ENCODE measurements at places on chromosomes 5 and 9.

GRCh38 chr5:170421826-170422225 is 32.7 kb upstream of the KCNMB1 start:
- no peak for DNase-seq

DNA sequence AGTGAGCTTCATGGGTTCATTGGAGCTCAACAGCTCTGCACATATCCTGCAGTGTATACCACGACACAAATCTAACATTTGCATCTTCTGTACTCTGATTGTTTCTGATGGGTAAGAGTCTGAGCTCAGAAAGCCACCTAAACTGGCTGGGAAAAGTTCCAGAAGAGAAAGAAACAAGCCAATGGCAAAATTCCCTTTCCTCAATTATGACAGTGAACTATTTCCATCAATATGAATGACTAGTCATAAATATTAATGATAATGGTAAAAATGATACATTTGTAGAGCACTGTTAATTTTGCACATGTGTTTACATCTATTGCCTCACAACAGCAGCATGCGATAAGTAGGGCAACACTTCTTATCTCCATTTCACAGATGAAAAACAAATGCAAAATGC is 1101.6 kb upstream of the DMAC1 start:
- DNase-seq, result no peak

GRCh38 chr9:83154087-83154736 is 91.3 kb upstream of the RASEF start:
- DNase-seq, result no peak

- DNase-seq, result no peak
Measured at GRCh38 chr5:132353486-132353995, 16.0 kb upstream of the SLC22A5 start.

- no peak for DNase-seq
Measured at GRCh38 chr5:140076142-140076541, 33.0 kb upstream of the NRG2 start.

- no peak for DNase-seq
Measured at GRCh38 chr5:172832383-172833315, 1.4 kb upstream of the ERGIC1 start.

DNA sequence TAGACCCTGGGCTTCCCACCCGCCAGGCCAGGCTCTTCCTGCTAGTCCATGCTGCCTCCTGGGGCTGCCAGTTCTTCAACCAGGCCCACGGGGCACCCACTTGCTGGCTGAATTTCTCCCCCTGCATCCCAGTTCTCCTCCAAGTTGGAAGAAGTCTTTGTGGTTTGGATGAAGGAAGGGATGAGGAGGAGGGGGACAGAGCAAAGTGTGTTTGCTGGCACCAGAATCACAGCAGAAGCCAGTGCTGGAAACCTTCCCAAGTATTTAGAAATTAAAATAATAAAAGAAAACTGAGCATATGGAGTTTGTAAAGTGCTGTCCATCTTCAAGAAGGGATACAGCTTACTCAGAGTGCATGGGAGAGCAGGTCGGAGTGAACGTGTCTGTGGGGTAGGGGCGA is 19.4 kb upstream of the UNC5A start:
- no peak for DNase-seq

DNA sequence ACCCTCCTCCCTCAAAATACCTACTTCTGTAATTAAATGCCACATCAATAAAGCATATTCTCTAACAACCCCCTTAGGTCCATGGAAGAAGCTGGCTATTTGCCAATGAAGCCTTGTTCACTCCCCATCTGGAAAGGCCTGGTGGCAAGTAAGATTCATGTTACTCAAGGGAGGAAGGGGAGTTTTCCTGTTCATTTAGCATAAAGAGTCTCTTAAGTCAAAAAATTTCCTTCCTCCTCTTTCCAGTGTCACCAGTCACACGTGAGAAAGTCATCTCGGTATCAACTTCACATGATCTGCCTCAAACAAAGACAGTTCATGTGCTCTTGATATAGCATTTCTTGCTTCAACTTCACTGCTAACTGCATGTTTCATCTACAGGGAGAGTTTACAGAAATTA is 32.7 kb upstream of the RIC1 start:
- no peak for DNase-seq

DNA sequence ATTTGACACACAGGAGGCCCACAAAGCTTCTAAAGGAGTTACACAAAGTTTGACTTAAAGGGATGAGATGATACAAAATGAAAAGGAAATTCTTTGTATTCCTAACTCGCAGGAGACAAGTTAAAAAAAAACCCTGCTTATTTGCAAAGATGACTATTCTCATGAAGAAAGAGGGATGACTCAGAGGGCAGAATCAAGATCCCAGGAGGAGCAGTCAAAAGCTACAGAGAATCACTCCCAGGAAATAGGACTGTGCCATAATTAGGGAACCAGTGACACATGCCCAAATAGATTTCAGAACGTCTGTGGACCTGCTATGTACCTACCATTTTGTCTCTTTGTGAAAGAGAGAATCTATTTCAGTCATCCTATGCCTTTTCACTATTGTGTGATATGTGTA is 103.5 kb upstream of the ARRDC3 start:
- no peak for DNase-seq

GRCh38 chr9:89022902-89023301 is 31.6 kb downstream of the S1PR3 start:
- DNase-seq, result no peak

- DNase-seq, result no peak
Measured at GRCh38 chr5:36357391-36357975, 55.8 kb upstream of the RANBP3L start.

- DNase-seq, result no peak
Measured at GRCh38 chr5:132673939-132674630, at the start of gene IL4. TSS of gene IL4 (plus strand) at chr5:132673989. CDS start at chr5:132674051, 62 bp downstream.

- DNase-seq, result no peak
Measured at GRCh38 chr9:130219661-130220096, 45.9 kb upstream of the HMCN2 start.

DNA sequence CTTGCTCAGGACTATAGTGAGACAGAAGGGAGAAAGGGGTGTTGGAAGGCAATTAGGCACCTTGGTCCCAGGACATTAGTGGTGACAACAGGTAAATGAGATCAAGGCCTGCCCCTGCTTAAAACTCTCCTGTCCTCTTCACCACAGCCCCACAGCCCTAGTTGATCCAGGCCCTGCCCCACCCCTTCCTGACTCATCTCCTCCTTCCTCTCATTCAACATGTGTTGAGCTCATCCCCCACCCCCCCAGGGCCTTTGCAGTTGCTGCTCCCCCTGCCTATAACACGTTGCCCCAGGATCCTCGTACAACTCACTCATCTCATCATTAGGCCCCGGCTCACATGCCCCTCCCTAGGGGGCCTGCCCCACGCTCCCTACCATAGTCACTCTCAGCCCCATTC is 66.8 kb downstream of the TSPAN17 start:
- no peak for DNase-seq

GRCh38 chr9:105048331-105048730 is 120.4 kb upstream of the ABCA1 start:
- DNase-seq, result no peak

- DNase-seq, result no peak
Measured at GRCh38 chr5:77915346-77915745, 139.2 kb upstream of the TBCA start.

DNA sequence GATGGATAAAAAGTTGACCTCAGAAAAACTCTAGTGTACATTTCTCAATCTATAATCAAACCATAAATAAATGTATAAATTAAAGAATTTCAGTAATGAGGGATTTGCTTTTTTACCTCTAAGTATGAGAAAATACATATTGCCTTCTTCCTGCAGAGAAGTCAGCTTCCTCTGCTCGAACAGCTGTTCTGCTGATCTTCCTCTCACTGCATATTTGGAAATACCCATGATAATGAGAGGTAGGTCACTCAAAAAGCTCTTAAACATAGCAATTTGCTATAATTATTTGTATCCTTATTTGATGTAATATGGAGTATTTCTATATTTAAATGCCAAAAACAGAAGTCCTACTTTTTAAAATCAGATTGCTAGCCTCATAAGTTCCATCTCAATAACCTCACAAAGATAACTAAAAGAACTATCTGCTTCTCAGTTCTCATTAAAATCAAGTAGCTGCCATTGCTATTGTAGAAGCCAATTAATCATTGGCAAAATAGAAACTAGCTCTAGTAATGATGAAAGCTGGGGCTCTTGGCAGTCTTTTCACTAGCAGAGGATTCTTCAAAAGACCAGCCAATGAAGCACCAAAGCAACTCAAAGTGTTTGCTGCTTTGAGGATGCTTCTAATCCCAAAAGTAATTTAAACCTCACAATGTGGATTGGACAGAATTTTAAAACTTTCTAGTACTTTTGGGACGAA is 35.7 kb upstream of the OR13D1 start:
- no peak for DNase-seq

- DNase-seq, result no peak
Measured at GRCh38 chr5:169474226-169474625, 109.3 kb upstream of the SPDL1 start.

Data from GM13977 (cell line).